SHP77 (cell line): ENCODE measurements at places on chromosomes 3 and 15.
A peak's percentile ranks its signal among the peaks of the same experiment; 100 is the strongest.

- DNase-seq, result no peak
Measured at GRCh38 chr3:169818316-169818715, 5.6 kb upstream of the LRRC34 start.

- DNase-seq, result no peak
Measured at GRCh38 chr3:157523814-157524213, 20.6 kb upstream of the VEPH1 start.

DNA sequence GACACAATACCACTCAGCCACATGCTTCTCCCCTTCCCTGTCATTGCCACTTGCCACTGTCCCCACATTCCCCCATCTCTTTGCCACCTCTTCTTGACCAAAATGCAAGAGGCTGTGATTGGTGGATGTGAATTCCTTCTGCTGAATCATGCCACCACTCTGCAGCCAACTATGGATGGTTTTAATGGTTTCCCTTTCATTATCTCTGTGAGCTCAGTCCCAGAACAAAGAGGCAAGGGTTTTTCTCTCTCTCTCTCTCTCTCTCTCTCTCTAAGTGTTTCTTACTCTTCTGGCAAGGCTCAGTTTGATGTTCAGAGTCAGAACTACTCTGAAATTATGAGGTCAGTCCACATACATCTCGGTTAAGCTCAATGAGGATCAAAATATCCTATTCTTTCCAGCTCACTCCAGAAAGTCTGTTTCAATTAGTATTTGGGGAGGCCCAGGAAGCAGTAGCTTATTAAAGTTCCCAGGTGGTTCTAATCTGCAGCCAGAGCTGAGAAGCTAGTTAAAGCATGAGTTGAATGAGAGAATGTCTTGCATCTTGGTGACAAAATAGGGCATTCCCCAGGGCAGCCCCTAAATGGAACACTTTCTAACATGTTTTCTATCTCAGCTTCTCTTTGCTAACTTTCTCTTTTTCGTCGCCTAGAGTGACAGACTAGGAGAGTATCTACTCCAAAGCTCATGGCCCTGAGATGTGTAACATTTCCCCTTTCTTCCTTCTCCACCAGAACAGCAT is 8.5 kb upstream of the ILDR1 start:
- no peak for DNase-seq

DNA sequence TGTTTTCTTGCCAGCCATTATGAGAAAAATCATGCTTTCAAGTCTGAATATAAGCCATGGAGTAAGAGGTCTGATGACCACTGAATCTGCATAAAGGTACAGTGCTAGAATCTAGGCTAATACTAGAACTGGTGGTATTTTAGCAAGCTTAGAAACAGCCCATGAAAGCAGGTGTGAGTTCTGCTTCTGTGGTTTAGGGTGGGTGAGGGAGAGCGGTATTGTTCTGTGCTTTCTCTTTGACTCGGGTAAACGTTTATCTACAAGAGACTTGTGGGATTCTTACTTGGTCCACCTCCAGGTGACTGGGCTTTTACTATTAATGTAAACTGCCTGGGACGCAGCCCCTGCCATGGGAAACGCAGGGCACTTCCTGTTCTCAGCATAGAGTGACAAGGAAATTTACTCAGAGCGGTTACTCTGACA is 55.2 kb downstream of the PGPEP1L start:
- no peak for DNase-seq

GRCh38 chr15:59074607-59075006 is 30.3 kb upstream of the CCNB2 start:
- no peak for DNase-seq

GRCh38 chr3:134407239-134407625 is 33.0 kb upstream of the AMOTL2 start:
- DNase-seq, result no peak

DNA sequence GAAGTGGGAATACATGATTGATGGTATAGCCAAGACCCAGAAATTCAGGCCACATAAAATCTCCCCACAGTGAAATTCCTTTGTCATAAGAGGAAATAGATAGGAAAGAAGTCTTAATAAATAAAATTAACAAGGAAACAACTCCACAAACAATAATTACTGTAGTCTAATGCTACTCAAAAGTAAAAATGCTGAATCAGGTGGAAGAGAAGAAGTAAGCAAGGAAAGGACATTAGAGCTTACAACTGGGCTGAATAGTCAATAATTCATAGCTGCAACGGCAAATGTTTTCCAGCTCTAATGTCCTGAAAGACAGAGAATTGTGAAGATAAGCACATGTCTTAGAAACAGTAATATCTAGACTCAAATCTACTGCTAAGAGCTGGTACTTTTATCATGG is 64.4 kb downstream of the STRIT1 start:
- no peak for DNase-seq

DNA sequence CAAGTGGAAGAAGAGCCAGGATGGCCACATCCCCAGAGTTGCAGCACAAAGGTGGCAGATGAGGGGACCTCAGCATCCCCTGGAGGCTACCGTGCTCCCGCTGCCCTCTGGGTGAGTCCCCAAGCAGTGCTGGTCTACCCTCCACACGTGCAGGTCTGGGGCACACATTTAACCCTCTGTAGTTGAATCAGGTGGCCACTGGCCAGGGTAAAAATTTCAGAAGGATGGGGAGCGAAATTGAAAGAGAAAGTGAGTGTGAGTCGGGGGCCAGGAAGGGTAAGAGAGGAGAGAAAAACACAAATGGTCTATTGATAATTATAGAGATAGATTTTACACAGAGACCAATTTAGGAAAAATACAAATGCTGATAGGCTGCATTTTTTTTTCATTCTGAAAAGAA is 139.5 kb upstream of the EIF1B start:
- DNase-seq, result no peak

DNA sequence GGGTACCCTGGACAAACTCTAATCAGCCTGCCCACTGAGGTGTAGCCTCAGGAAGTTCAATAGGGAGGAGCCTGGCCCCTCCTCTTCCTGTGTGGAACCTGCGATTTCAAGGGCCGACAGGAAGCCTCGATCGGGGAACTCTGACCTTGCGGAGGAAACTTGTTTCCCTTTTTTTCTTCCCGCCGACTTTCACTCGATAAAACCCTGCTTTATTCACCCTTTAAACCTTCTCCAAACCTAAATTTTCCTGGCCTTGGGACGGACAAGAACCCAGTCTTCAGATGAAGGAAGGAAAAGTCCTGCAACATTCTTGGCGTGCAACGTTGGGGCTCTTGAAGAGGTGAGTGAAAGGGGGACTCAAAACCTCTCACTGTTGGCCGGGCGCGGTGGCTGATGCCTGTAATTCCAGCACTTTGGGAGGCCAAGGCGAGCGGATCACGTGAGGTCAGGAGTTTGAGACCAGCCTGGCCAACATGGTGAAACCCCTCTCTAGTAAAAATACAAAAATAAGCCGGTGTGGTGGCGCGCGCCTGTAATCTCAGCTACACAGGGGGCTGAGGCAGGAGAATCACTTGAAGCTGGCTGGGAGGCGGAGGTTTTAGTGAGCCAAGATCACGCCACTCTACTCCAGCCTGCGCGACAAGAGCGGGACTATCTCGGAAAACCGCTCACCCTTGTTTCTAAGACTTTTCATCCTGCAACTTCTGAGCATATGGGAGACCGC is 208.2 kb downstream of the ZNF385D start:
- DNase-seq, result no peak

DNA sequence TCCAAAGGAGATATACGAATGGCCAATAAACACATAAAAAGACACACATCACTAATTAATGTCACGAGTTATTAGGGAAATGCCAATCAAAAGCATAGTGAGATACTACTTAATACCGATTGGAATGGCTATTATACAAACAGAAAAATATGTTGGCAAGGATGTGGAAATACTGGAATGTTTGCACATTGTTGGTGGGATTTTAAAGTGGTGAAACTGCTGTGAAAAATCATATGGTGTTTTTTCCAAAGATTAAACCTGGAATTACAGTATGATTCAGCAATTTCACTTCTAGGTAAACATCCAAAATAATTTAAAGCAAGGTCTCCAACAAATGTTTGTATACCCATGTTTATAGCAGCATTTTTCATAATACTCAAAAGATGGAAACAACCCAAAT is 765.5 kb downstream of the VGLL3 start:
- no peak for DNase-seq

DNA sequence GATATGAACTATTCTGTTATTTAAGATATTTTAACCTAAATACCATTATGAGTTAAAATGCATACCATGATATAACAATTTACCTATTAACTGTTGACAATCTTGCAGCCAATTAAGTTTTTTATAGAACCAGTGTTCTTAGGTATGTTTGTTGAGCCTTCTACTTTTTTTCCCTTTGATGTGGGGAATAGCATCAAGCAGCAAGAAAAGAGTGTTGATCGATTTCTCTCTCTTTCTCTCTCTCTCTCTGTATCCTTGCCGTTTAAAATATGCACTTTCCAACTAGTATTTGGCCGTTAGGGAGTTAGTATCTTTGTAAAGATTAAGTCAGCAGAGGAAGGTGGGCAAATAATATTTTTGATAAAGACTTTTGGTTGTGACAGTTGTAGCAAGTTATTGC is 5.9 kb downstream of the CHD2 start:
- DNase-seq, result no peak

DNA sequence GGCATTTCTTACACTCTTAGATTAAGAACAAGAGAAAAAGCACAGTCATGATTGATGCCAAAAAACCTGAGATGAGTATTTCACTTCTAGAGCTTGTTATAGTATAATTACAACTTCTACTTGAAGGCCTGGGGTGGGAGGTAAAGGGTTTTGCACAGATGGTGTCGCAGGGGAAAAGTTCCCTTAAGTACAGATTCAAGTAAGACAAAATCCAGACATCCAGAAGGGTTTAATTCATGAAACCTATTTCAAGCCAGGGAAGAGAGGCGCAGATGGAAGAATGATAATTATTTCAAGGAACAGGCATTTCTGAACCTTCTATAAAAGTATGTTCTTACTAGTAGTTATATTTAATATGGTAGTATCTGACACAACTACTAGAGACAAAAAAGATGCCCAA is 70.6 kb downstream of the TM4SF4 start:
- DNase-seq, result no peak

DNA sequence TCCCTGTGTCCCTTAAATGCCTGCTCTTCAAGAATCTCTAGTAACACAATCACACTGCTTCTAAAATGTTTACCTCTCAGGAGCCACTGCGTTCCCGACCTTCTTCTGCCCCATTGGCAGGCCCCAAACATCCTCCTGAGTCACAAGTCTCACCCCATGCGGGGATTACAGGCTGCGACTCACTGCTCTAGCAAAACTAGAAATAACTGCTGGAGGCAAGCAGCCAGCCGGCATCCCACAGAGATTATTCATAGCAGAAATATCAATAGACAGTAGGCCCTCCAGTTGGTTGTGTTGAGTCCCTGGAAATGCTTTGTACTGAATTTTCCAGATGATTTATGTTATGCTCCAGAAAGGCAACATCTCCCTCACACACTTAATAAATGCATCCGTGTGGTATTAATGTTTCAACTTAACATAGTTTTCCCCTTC is 64.8 kb downstream of the RFTN1 start:
- no peak for DNase-seq

DNA sequence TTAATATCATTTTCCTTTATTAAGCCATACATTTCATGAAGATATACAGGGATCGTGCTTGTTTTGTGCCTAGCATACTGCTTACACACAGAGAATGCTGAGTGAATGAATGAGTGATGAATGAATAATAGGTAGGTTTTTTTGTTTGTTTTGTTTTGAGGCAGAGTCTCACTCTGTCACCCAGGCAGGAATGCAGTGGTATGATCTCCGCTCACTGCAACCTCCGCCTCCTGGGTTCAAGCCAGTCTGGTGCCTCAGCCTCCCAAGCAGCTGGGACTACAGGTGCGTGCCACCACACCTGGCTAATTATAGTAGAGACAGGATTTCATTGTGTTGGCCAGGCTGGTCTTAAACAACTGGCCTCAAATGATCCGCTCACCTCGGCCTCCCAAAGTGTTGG is 400.0 kb downstream of the ROBO1 start:
- DNase-seq, result no peak

DNA sequence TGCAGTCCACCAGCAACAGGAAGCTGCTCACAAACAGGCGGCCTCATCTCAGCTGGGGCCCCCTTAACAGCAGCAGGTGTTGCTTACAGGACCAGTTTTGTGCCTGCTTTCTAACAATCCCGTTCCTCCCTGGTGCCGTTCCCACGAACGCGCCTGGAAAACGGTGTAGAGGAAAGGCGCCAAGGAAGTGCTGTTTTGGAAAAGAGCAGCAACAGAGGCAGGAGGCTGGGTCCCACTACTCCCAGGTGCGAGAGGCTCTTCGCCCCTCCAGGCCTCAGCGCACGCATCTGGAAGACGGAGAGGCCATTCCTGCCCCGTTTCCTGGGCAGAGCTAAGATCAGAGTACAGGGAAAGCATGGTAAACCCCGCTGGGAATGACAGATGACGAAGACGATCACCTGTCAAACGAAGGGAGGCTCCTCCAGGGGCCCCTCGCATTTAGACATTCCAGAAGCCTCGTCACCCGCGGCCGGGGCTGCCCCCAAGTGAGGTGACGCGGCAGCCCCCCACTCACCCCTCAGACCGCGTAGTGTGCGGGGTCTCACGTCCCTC is 603 bp downstream of the SCAPER start:
- DNase-seq, result peak; percentile 62

GRCh38 chr3:46491089-46492070 is 6.4 kb upstream of the RTP3 start:
- no peak for DNase-seq

- DNase-seq, result no peak
Measured at GRCh38 chr3:53181024-53181371, 20.0 kb downstream of the PRKCD start.

DNA sequence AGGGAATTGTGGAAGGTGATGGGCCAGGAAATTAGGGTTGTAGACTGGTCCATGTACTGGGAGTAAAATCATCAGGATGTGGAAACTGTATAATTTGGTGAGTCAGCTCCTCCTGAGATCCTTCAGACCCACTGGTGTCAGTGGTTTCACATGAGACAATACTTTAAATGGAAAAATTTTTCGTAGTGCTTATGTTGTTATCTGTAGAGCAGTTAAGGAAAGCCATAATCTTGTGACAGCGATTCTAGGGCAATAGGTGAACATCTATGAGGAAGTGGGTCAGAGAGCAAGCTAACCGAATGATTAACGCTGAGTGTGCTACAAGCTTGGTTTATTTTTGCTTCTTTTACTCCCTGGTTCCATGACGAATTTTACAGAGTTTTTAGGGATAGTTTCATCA is 200.6 kb downstream of the CADM2 start:
- no peak for DNase-seq

- no peak for DNase-seq
Measured at GRCh38 chr3:16841904-16842271, 42.9 kb upstream of the PLCL2 start.

GRCh38 chr15:99480016-99480810 is 85.6 kb upstream of the MEF2A start:
- DNase-seq, result no peak

- peak; percentile 15 for DNase-seq
Measured at GRCh38 chr3:135240426-135240825, 445.4 kb downstream of the EPHB1 start.

- no peak for DNase-seq
Measured at GRCh38 chr3:122916084-122916483, 111.5 kb downstream of the SEMA5B start.

DNA sequence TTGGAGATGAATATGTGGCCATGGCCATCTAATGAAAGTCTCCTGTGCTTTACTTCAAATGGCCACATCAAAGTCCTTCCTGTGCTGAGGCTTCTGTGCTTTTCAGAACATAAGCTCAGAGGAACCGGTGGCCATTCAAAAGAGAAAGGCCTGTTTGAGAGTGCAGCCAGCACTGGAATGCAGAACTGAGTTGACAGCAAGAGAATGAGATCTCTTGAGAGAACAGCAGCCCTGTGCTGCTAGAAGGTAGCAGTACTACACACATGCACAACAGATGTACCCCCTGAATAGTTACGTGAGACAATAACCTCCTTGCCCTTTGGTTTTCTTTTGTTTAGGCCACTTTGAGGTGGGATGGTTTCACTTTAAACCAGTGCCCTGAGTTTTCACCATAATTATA is 292.5 kb downstream of the PTPRG start:
- DNase-seq, result no peak
